ENCODE measurements at places on chromosomes 4 and X.

GRCh38 chrX:140764401-140764919, 54.9 kb downstream of the LINC00632 start:
- DNase-seq: no peak

DNA sequence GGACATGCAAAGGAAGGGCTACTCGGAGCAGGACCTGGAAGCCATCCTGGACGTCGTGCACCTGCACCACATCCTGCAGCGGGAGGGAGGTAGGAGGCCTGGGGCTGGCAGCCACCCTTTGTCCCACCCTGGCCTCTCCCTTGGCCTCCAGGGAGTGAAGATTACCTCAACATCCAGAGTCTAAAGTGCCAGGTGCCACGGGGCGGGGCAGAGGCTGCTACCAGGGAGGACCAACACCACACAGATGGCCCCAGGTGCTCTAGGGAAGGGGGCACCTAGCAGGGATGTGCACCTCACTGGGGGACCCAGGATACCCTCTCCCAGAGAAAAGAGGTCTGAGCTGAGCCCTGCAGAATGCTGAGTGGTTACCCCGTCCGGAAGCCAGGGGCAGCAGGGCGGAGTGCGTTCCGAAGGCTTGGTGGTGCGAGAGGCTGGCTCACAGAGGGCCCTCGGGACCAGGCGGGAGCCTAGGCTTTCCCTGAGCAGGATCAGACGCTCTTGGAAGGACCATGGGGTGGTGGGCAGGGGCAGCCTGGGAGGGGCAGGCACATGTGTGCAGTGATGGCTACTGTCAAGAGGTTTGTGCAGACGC, 16.1 kb downstream of the ABCD1 start:
- DNase-seq: no peak

DNA sequence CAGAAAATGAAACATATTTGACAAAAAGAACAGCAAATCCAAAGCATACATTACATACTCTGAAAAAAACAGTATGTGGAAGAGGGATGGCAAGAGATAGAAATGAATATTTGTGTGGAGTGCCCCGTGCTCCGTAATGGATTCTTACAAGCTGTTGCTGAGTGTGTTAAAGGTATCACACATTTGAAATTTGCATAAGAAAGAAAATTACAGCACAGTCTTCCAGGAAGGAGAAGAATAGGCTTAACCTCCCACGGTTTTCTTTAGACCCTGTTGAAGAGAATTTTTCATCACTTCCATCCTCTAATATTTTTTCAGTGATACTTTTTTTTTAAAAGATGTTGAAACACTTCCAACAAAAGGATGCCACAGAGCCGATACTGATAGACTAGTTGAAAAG, 1489.4 kb downstream of the RAPGEF2 start:
- DNase-seq: no peak

DNA sequence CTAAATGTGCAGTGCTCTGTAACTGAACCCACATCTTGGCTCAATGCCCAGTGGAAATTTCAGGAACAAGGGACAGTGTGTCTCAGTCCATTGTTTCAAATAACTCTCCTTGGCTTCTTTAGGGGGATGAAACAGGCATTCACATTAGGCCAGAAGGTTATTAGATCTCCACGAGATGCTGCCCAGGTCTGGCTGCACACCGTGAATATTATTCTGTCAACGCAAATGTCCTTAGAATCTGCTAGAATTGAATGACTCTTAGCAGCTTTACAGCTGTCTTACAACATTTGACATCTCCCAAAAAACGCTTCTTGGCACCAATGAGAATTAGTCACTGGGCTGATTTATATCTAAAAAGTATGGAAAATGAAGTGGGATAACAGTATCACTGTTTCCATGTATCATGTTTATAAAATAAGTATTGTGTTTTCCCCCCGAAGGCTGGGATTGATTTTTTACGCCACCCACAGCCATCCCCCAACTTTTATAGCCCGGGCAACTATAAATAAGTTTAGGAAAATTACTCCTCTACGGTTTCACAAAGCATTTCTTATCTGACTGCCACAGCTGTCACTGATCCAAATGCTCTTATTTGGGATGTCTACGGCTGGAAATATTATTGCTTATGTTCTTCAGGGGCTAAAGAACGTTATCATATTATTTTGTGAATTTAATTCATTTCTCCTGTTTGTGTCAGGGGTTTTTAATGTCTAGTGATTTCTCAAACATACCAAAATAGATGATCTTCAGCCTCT, 559.7 kb upstream of the FAT1 start:
- no peak for DNase-seq

GRCh38 chr4:73259571-73260090, 1.0 kb upstream of the ANKRD17 start:
- no peak for DNase-seq

DNA sequence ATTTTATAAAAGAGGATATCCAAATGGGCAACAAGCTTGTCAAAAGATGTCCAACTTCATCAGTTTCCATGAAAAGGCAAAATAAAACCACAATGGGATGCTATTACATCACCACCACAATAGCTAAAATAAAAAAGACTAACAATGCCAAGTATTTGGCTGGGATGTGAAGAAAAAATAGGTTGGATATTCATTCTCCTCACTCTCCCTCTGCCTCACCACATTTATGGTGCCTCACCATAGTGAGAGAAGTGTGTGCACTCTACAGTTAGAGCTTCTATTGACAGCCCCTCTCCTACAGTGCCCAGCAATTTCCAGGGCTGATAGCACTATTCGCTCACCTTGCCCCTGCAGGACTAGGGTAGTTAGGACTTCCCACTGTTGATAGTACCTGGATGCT, 25.5 kb downstream of the VEGFC start:
- DNase-seq: no peak

DNA sequence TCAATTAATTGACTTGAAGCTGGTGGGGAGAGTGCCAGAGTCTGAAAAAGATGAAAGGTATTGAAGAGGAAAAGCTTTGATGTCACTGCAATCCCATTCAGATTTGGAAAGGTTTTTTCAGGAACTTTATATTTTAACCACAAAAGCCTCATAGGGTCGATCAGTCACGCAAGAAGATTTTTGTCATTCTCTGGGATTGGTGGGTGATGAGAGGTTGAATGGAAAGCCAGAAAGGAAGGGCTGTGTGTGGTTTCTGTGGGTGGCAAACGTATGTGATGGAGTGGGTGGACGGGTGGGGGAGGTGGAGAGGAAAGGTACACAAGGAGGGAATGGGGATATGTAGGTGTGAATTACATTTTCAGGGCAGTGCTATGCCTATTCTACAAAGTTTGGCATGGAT, 173.8 kb upstream of the SCML1 start:
- DNase-seq: no peak

GRCh38 chr4:11487868-11488544, 59.3 kb upstream of the HS3ST1 start:
- no peak for DNase-seq

DNA sequence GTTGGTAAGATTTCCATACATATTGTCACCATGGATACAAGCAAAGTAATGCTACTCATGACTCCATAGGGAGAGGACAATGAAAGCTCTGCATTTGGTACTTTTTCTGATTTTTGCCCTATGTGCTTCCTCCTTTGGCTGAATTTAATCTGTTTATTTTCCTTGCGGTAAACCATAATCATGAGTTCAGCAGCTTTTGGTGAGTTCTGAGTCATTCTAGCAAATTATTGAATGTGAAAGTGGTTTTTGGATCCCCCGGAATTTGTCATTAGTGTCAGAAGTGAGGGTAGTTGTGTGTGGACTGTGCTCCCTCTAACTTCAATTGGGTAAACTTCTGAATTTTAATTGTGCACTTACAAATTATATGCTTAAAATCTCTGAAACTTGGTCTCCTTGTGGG, 170.3 kb downstream of the MOSPD2 start:
- DNase-seq: no peak

GRCh38 chr4:182521011-182521410, 277.8 kb downstream of the TENM3 start:
- no peak for DNase-seq

DNA sequence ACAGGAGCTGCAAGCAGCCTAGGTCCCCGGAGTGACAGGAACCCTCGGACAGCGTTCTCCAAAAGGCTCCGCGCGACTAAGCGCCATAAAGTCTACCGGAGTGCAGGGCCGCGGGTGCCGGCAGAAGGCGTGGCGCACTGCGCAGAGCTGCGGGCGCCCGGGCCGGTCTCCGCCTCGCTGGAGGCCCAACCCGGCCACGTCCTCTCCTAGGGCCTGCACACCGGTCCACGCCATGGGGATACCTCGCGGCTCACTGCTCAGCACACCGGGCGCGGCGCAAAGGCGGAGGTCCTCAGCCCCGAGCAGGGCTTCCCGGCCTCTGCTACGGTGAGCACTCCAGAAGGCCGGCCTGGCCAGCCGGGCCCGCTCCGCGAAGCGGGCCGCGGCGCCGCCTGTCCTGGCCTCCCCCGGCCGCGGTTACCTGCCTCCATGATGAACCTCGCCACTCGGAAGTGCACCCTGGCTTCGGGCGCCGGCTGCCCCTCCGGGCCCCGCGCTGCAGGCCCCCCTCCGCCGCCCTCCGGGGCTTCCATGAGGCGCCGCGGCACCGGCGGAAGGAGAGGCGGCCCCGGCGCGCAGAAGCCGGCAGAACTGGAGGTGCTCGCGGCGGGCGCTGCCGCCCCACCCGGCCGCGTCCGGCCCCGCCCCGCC, at the start of gene CCNQ:
CCNQ (minus strand) TSS at position 599 of the 651 bp plus-strand sequence; CDS start at position 533, 66 bp downstream.
- peak; percentile 11 for DNase-seq

DNA sequence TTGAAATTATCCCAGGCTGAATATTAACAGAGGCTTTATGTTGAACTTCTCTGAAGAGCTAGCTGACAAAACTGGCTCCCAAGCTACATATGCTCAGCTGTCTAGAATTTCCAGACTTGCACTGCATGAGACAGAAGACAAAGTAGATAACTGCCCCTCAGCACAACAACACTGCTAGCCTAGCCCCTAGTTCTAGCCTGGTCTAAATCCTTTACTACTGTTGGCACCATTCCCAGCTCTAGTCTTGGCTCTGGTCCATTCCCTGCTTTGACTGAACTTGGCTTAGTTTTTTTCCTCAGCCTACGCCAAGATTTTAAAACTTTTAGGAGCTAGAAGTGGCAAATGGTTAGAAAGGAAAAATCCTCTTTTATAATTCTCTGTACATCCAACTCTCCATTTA, 7.6 kb upstream of the OPHN1 start:
- no peak for DNase-seq

DNA sequence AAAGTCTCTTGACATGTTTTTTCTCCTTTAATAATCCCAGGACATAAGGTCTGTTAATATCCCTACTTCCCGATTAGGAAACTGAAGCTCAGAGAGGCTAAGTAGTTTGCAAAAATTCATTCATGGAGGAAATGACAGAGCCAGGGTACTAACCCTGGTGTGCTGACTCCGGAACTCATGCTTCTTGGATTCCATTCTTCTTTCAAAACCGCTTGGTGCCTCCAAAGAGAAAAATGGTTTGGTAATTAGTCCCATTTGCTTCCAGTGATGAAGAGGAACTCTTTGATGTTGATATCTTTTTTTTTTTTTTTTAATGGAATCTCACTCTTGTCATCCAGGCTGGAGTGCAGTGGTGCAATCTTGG, 146.9 kb downstream of the PALLD start:
- no peak for DNase-seq

DNA sequence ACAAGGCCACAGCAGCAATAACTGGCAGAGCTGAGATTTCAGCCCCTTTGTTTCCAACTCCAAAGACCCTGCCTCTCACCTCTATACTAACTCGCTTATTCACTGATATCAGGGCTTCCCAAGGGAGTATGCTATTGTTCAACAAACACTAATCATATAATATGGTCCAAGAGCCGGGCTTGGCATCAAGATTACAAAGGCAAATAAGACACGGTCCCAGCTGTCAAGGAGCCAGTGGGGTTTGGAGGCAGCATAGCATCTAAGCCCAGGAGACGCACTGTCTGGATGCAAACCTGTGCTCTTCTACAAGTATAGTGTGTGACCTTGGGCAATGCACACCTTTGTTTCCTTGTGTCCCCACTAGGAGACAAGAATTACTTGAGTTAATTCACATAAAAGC, 28.7 kb downstream of the PAPSS1 start:
- no peak for DNase-seq

DNA sequence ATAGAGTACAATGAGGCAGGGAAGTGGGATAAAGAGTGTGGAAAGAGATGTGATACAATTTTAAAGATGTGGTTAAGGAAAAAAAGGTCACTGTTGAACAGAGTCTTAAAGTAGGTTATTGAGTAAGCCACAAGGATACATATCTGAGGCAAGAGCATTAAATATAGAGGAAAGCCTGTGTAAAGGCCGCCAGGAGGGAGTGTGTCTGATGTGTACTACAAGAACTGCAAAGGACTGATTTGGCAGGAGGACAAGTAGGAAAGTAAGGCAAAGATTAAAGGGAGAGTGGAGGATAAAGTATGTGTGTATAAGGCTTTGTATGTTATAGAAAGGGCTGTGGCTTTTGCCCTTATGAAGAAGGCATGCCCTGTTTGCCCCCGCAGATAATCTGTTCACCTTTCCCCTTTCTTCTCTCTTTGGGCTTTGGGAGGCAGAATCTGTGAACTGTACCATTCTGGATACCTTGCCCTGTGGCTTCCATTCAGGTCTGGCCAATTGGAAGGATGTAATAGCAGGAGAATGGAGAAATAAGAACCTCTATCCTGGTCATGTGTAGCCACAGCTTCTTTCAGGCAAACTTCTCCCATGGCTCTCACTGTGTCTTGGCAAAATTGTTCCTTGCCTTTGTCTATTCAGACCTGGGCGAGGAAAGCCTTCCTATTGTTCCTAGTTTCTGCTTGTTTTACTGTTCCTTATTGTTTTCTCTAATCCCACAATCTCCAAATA, 68.9 kb upstream of the FAM47B start:
- DNase-seq: no peak

DNA sequence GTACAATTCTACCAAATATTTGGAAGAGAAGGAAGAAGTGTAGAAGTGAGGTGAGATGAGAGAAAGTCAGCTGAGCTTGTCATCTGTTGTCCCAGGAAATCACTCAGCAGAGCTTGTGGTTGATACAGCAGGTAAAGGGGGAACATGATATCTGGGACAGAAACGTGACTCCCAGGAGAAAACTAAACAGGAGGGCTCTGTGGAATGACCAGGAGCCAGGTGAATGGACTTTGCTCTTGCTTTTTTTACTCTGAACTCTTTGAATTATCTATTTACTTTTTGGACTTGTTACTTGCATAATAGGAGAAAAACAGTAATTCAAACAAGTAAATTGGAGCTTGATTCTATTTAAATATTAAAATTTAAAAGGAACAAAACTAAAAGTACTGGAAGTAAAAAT, 555.6 kb upstream of the FRG1 start:
- no peak for DNase-seq

- DNase-seq: peak; percentile 32
Measured at GRCh38 chrX:46686003-46686645, 72.8 kb downstream of the SLC9A7 start.

DNA sequence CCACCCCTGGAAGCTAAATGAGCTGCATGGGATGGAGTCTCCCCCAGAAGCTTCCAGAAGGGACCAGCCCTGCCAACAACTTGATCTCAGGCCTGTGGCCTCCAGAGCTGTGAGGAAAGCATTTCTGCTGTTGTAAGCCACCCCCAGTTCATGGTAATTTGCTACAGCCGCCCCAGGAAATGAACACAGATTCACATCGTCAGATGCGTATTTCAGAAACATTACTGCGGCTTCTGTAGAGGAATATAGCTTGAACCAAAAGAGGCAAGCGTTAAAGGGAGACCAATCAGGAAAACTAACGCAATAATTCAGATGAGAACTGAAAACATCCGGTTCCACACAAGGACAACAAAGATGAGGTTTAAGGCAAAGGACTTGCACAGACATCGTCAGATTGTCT, 128.4 kb upstream of the TBL1X start:
- DNase-seq: no peak
